ENCODE measurements at places on chromosomes 11 and 22.

DNA sequence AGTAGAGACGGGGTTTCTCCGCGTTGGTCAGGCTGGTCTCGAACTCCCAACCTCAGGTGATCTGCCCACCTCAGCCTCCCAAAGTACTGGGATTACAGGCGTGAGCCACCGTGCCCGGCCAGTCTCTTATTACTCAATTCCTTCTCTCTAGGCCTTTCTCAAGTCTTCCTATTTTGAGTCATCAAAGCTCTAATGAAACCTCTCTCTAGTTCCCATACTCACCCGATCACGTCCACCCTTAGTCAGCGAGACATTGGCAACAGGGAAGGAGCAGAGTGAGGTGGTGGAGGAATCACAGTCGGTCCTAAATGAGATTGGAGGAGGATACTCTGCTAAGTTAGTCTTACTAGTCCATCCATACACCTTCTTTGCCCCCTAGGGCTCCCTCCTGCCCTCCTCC is 5.0 kb downstream of the BSCL2 start:
- DNase-seq = no peak

DNA sequence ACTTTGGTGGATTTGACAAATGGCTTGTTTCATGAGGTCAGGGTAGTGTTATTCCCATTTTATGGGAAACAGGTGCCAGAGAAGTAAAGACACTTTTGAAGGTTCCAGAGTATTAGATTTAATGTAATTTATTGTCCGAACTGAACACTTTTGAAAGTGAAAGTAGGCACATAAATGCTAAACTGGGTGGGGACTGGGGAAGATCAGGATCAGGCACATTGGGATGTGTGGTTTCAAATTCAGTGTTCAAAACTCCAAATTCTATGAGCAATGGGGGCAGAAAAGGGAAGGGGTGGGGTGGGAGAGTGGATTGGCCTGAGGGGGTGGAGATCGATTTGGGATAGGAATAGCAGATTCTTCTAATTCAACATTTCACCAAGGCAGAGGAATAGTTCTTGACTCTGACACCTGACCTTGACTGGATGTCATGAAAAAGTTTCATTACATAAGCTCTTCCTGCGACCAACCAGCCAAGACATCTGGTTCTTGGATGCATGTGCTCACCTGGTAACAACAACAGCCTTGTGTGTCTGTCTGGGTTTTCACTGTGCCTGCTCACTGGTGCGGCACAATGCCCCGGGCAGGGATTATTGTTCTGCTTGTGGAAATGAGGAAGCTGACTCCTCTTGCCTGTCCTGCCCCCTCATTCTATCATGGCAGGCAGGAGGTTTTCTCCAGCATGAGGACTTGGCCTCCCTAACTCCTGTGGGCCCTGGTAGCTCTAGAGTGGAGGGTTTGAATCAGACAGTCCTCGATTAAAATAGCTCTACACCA is 10.8 kb downstream of the PPFIBP2 start:
- no peak for DNase-seq

DNA sequence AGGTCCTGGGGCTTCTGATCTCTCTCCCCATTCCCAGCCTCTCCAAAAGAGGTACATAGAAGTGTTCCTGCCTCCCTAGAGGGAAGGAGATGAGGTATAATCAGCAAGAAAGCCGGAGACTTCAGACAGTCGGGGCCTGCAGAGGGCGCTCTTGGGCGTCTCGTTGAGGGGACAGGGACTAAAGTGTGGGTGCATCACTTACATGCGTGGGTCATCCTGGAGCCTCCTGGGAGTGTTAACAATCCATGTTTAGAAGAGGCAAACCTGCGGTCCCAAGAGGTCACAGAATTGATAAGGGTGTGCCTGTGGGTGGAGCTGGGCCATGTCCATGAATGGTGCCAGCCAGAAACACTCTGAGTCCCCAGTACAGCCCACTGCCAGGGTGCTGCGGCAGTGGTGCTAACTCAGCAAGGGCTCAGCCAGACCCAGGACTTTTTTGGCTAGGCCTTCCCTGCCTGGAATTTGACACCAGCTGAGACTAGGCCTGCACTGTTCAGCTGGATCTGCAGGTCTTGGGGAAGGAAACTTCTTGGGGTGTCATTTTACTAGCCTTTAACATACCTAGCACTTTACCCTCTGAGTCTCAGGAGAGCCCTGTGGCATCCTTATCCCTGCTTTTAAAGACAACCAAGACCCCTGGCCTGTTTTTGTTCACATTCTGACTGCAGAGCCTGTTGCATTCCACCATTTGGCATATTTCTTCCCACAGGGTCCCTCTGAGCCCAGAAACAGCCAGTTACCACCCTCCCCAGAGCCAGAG is 5.5 kb downstream of the YDJC start:
- DNase-seq = no peak

- no peak for DNase-seq
Measured at GRCh38 chr11:61390161-61390560, 2.2 kb upstream of the TMEM216 start.

DNA sequence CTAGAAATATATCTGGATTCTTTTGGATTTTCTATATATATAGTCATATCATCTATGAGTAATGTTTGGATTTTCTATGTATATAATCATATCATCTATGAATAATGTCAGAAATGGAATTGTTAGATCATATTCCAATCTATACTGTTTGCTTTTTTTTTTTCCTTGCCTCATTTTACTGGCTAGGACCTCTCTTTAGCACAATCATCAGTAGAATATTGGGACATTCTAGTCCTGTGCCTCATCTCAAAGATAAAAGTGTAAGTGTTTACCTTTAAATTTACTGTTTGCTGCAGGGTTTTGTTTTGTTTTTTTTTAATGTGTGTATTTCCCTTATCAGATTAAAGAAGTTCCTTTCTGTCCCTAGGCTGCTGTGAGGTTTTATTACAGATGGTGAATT is 97.0 kb downstream of the C11orf65 start:
- DNase-seq = no peak

DNA sequence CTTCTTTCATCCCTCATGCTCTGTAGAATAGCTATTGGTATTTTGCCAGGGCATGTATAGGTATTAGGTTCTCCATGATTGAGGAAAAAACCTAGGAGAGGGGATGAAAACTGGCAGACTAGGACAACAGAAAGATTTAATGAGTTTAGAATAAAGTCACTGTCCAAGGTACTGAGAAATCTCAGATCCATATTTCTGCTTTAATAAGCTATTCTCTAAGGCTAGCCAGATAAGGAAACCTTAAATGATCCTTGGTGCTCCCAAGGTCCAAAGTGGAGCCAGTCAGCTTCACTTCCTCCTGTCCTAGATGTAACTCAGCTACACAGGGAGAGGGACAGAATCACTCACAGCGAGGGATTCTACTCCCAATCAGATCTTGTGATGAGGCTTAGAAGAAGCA is 13.7 kb upstream of the CSNK2A3 start:
- no peak for DNase-seq

- DNase-seq = no peak
Measured at GRCh38 chr22:49561338-49561737, 266.3 kb downstream of the BRD1 start.

DNA sequence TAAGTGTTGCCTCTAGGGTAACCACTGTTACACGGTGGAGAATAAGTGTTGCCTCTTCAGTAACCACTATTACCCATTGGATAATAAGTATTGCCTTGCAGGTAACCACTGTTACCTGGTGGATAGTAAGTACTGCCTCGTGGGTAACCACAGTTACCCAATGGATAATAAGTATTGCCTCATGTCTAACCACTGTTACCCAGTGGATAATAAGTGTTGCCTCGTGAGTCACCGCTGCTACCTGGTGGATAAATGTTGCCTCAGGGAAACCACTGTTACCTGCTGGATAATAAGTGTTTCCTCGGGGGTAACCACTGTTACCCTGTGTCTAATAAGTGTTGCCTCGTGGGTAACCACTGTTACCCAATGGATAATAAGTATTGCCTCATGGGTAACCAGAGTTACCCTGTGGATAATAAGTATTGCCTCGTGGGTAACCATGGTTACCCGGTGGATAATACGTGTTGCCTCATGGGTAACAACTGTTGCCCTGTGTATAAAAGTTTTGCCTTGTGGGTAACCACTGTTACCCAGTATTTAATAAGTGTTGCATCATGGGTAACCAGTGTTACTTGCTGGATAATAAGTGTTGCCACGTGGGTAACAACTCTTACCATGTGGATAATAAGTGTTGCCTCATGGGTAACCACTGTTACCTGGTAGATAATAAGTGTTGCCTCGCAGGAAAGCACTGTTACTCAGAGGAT is 12.3 kb upstream of the NXPE4 start:
- DNase-seq = no peak

DNA sequence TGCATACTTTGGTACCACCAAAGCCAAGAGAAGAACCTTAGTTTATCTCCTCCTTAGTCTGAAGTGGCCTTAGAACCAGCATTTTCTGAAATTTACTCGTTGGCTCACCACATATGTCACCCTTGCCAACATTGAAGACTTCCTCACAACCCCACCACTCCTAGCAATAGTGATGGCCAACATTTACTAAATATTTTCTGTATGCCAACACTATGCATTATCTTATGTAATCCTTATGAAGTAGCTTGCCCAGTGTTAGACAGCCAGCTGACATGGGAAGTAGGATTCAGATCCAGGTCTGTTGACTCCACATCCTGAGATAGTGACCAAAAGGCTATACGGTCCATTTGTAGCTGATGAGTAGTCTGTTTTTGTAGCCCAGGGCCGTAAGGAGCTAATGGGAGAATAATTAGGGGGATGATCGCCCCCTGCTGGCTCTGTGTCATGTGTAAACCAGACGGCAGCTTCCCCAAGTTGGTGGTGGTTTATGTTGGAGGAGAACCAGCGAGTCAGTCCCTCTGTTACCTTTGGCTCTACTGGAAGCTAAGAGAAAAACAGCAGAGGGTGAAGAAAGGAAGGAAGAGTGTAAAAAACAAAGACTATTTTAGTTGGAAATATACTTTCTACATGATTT is 120.5 kb upstream of the RASSF10 start:
- DNase-seq = peak; percentile 61

GRCh38 chr11:120354068-120354467 is 17.9 kb downstream of the ARHGEF12 start:
- no peak for DNase-seq

- peak; percentile 84 for DNase-seq
Measured at GRCh38 chr11:75142714-75143419, 8.0 kb upstream of the SLCO2B1 start.

DNA sequence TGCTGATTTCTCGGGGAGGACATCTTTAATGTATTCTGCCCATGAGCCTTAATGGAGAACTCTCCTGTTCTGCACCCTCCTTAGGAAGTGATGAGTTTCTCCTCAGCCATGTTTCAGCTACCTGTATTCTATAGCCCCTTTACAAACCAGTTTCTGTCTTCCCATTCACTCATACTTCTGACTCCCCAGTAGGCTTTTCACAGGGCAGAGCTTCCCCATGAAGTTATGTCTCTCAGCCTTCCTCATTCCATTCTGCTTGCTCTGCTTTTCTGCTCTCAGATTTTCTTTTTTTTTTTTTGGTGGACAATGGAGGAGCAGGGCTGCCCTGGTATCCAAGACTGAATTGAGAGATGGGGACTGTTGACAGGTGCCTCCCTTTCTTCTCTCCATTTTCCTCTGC is 4.3 kb upstream of the OR52R1 start:
- no peak for DNase-seq

- peak; percentile 8 for DNase-seq
Measured at GRCh38 chr11:118198370-118198769, 21.9 kb upstream of the SCN2B start.

- no peak for DNase-seq
Measured at GRCh38 chr11:128240546-128240945, 346.8 kb downstream of the ETS1 start.

DNA sequence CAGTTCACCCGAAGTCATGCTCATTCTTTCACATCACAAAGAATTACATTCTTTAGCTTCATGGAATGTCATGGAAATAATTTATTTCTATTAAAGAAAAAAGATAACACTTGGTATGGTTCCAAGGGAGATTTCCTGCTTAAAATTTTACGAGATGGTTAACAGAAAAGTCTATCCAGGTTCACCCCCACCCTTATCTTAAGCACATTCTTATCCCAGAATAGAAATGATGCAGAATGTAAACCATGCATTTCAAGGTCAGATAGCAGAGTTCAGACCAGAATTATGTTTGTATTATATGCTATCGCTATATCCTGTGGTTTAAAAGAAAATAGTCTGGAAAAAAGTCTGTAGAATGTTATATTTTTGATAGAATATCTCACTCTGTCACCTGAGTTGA is 58.7 kb downstream of the GAS2 start:
- DNase-seq = no peak

DNA sequence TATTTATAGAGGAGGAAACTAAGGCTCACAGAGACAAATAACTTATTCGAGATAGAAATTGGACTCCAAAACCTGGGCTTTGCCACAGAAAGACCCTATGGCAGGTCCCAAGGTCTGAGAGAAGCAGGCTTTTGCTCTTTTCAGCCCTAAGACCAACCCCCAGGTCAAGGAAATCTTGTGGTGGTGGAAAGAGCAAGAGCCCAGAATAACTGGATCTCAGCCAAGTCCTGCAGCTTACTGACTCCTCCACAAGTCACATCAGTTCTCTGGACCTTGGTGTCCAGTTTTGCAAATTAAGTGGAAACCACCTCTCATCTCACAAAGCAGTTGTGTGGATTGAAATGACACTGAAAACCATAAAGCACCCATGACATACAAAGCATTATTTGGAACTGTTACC is 122.2 kb downstream of the C11orf58 start:
- DNase-seq = no peak

DNA sequence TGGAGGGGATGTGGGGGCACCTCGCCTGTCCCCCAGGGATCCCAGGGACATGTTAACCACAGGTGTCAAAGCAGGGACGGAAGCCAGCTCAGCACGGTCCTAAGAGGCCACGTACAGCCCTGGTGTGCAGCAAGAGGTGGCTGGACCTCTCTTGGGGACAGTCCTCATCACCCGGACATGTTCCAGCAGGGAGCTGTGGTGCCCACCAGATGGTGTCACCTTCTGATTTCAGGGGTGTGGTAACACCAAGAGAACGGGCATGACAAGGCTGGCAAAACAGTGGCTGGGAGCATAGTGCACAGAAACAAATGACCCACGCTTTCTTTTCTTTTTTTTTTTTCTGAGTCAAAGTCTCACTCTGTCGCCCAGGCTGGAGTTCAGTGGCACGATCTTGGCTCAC is 25.6 kb upstream of the COMT start:
- DNase-seq = no peak

- no peak for DNase-seq
Measured at GRCh38 chr11:5298451-5298850, 3.3 kb downstream of the OR51B4 start.

- no peak for DNase-seq
Measured at GRCh38 chr22:46162771-46163556, 12.6 kb downstream of the PPARA start.

DNA sequence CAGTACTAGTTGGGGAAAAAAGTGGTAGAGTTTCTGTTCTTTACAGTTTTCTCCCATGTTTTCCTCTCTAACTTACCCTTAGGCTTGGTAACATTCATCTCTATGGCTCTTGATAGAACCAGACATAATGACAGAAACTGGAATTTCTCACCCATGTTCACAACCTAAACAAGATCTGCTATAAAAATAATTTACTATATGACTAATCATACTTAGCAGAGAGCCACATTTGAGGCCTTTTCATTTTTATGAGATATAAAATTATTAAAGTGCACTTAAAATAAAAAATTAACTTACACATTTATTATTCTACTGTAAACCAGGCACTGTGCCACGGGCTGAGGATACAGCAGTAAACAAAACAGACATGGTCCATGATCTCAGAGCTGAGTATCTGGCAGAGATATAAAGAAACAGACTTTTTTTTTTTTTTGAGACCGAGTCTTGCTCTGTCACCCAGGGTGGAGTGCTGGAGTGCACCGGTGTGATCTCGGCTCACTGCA is 98.1 kb downstream of the GAB2 start:
- DNase-seq = no peak

GRCh38 chr11:128874427-128874826 is 7.3 kb upstream of the KCNJ1 start:
- no peak for DNase-seq
